ENCODE measurements at places on chromosomes 1 and 21.

DNA sequence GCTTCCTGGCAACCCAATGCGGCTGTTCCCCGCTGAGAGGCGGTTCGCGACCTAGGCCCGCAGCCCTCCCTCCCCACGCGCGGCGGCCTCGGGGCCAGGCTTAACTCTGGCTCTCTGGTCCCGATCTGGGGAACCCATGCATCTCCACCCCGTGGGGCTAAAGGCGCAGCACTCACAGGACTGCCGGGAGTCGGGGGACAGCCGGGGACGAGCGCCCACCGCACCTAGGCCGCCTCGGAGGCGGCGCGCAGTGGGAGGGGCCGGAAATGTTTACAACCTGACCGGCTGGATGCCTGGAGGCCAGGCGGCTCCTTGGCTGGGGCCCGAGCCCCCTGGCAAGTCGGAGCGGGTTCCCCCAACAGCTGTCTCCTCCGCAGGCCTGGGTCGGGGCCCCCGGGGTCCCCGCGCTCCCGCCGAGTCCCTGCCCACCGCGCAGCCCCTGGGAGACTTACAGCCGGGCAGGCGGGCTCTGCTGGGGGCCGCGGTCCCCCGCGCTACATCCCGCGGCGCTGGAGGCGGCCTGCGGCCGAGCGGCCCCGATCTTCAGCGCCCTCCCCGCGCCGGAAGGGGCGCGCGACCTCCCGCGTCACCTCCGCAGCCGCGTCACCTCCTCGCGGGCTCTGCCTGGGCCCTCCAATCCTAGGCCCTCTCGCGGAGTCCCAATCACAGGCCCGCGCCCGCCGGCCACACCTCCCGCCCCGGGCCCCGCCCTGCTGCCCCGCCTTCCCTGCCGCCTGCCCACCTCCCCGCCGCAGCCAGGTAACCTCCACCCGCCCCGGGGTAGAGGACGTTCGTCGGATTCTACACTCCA lies at the start of gene ADIPOR1:
ADIPOR1 (minus strand) TSS at position 580 of the 811 bp plus-strand sequence. CDS start 7,242 bp downstream, outside the sequence.
- peak; percentile 58 for DNase-seq

DNA sequence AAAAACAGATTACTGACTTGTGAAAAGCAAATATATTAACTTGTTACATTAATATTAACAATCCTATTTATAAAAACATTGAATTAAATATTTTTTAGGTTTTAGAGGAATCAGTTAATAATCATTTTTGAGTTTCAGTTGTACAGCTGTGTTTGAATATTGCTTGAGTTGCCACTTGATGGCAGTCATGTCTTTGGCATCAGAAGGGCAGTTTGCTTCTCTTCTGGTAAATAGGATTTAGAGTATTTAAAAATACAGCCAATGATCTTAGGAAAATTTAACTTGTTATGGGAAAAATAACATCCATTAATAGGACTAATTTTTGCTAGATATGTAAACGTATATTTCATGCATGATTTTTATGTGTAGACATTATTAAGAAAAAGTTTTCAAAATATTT lies 234.1 kb downstream of the NCAM2 start:
- no peak for DNase-seq

- DNase-seq = no peak
These were observed 294.1 kb upstream of the RUNX1 start for GRCh38 chr21:35343046-35343819.

- no peak for DNase-seq
These were observed 90.1 kb downstream of the TENT5C start for GRCh38 chr1:117695796-117696490.

- DNase-seq = no peak
These were observed 21.6 kb downstream of the ZNF684 start for GRCh38 chr1:40553017-40553416.

DNA sequence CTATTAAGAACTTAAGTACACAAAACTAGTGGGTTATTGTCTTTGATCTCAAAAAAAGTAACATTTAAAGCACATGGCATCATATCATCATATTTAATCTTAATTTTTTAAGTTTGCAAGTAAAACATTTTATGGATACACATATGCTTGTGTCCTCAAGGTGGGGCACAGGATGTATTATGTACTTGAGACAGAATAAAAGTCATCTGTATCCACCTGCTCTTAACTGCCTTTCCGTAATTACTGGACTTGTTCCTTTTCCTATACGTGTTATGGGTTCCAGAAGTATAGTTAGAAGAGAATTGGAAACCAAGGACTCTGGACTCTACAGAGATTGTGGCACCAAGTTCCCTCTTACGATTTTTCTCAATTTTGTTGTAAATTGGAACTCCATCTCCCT lies 79.4 kb downstream of the FCRL5 start:
- DNase-seq = no peak

DNA sequence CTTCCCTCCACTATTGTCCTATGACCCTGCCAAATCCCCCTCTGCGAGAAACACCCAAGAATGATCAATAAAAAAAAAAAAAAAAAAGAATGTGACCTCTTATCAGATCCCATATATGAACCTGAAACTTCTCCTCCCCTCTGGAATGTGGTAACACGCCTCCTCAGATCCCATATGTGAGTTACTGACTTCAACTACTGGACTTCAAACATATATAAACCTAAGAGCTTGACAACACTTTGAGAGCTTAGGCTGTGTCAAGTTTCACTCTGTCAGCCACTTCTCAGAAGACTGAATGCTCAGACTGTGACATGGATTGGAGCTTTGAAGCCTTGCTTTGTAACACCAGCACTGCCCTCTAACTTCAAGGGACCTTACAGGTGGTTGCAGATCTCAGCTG lies 148.4 kb downstream of the COP1 start:
- DNase-seq = no peak

- no peak for DNase-seq
These were observed 35.6 kb downstream of the SHCBP1L start for GRCh38 chr1:182917378-182917777.
